Mesenteric fat pad (tissue), 1 donor: ENCODE measurements at places on chromosomes 16 and 17. TPM values are rescaled to one million over a fixed set of nuclear protein-coding genes. Genes with fewer than 3 reads are reported as not detected.

Gene GCSH
- total RNA-seq: 39.2 TPM

Gene TVP23A
- total RNA-seq: 0.45 TPM

Gene GPR139
- not detected for total RNA-seq

Gene GHDC
- 20.0 TPM for total RNA-seq

DNA sequence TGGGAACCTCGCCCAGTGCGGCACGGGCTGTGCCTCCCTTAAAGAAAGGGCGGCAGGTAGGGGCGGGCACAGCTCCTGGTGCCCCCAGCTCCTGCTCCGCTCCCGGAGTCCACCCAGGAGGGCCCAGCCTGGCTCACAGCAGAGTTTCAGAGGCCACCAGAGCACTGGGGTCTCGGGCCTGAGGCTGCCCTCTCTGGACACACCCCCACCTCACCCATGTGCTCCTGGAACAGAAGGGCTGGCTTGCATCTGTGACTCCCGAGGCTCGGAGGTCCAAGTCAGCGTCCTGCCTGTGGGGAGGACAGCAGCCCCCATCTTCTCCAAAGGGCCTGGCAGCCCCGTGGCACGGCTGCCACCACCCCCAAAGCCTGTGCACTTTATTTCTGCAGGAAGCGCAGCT, 62.7 kb downstream of the RBFOX3 start:
- DNase-seq: no peak

- DNase-seq: peak; percentile 73
These were observed 190.7 kb downstream of the C16orf95 start for GRCh38 chr16:87126403-87127025.

GRCh38 chr16:59013930-59014329, 279.8 kb upstream of the GOT2 start:
- DNase-seq: no peak

DNA sequence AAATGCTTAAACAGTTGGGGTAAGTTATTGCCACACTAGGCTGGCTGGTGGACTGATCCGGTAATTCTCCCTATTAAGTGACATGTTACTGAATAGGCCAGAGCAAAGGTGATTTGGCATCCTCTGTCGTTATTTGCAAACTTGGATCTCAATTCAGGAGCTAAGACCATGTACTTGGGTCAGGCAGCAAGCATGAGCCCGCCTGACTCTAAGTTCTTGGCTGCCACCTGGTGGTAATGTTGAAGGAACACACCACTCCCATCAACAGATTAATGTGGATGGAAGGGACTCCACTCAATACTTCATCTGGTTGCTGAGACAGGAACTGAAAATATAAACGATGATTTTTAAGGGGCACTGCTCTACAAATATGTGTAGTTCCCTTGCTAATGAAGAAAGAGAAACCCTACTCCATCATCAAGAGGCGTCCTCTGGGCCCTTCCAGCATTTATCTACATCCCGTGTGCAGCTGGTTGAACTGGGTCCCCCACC, 70.8 kb downstream of the EMP2 start:
- no peak for DNase-seq

DNA sequence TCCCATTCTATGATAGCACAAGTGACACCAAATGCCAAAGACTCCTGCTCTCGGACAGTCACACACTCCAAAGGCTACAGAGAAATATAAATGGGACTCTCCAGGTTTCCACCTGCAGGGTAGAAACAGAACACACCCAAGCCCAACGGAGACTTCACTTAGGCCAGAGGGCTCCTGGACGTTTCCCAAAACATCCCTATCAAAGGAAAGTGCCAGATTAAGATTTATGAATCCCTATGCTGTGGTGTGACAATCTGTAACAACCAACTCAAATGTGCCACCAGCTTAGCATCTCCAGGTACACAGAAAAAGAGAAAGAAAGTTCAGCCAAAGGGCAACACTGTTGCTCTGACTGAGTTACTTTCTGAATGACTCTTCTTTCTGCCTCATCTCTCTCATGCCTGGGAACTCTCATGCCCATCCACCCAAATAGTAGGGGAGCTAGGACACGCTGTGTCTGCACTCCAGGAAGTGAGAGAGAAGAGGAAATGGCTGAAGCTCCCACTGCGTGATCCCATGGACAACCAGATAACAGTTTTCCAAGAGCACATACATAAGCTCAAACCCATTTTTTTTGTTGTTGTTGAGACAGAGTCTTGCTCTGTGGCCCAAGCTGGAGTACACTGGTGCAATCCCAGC, 49.7 kb downstream of the SMG6 start:
- no peak for DNase-seq

DNA sequence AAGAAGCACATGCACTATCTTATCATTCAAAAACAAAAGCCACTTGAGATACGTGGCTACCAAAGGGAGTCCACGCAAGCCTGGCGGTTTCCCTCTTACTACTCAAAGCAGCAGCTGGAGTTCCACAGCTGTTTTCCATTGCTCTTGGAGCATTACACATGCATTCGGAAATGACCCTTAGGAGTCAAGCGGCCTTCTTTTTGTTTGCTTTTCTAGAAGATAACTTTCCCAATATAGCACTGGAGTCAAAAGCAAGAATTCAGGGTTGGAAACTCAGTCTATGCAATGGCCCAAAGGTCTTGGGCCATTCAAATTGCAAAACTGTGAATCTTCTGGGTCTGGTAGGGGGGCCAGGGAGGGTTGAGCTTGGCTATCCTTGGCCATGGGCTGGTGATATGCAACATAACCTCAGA, 97.8 kb upstream of the MAF start:
- DNase-seq: no peak

- no peak for DNase-seq
These were observed 222.2 kb upstream of the CPHXL start for GRCh38 chr16:75948441-75948840.

GRCh38 chr17:1905190-1905913, 75.5 kb downstream of the RPA1 start:
- no peak for DNase-seq

- DNase-seq: no peak
These were observed 330.2 kb downstream of the TMEM114 start for GRCh38 chr16:8260140-8260539.

DNA sequence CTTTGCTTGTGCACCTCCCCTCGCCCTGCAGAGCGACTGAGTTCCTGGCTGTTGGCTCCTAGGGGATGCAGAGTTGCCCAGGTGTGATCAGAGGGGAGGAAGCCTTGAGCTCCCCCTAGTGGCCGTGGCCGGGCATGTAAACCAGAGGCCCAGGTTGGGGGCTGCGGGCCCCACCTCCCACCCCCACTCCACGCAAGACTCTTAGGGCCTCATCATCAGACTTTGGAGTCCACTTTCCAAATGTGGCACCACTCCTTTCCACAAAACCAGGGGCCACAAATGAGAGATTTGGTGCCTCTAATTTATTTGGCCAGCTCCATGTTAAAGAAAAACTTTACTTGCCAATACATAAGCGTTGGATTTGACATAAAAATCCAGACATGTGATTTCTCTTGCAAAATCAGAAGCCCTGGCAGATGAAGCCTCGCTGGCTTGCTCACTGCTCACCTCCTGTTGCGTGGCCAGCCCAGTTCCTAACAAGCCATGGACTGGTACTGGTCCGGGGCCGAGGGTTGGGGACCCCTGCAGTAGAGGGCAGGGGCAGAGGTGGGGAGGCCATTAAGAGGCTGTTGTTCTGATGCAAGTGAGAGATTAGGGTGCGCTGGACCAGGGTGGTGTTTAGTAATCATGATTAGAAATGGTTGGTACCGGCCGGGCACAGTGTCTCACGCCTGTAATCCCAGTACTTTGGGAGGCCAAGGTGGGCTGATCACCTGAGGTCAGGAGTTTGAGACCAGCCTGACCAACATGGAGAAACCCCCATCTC, 28.7 kb upstream of the GAS7 start:
- no peak for DNase-seq

- no peak for DNase-seq
These were observed 8.0 kb upstream of the VAT1L start for GRCh38 chr16:77780378-77780837.

GRCh38 chr16:398561-399339, 1.8 kb downstream of the NME4 start:
- DNase-seq: no peak

GRCh38 chr16:76654088-76654820, 377.1 kb downstream of the CNTNAP4 start:
- no peak for DNase-seq

DNA sequence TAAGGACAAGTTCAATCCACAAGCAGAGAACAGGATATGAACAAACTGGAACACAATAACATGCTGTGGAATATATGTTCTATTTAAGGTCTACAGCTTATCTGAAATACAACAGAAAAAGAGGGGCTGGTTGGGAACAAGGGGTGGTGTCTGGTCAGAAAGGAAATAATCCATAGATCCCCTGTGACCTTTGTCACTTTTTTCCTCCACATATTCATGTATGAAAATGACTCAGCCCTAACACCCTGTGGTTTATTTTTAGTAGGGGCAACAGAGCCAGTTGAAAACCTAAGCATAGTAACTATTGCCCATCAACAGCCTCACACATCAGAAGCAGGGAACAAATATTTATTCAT, 12.3 kb upstream of the SPAG9 start:
- no peak for DNase-seq

DNA sequence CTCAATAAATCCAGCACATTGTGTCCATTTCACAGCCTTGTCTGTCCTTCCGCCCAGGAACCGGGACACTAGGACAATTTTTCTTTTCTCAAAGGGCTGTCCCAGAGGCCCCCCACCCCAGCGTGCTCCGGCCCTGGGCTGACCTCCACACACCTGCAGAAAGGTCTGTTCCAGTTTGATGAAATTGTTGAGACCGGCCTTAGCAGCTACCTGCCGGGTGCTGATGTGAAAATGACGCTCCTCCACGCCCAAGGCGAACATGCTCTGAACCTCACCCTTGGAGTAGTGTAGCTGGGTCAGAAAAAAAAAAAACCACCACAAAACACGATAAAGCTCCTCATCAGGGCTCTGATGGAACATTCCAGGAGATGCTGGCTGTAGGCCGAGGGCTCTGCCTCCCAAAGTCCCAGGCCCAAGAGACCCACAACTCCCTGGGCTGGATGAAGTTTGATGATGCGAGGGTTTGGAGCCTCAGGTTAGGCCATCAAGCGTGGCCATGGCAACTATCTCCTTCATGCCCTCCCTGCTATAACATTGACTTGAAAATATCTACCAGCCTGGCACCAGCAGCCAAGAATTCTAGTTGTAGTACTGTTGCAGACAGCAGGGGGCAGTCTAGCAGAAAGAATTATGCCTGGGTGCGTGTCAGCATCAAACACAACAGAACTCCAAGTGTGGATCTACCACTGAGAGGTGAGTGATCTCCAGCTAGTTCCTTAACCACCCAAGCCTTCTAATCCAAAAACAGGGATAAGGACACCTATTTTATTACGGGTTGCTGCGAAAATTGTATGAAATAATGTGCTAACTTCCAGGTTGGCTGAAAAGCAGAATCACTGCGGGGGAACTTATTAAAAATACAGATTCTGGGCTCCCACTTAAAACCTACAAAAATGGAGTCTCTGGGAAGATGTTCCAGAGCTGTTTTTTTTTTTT, 62.1 kb downstream of the RMI2 start:
- no peak for DNase-seq
